ENCODE measurements at places on chromosomes 12 and 14.

- no peak for DNase-seq
These were observed 11.0 kb downstream of the TPCN1 start for GRCh38 chr12:113232089-113232839.

DNA sequence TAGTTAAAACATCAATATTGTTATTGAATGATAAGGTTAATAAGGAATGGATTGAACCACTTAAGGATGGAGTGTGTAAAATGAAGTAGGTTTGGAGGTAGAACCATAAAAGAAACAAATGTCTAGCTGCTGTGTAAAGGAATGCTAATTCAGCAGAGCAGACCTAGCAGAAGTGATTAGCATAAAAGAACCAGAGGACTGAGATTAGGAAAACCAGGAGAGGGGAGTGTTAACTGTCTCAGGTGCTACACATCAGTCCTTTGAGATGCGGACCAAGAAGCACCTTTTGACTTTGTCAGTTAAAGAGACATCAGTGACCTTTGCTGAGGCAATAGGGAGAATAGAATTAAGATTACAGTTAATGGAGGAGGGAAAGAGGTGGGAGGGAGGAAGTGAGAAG lies 84.5 kb downstream of the PLEKHA5 start:
- no peak for DNase-seq

- DNase-seq, result no peak
These were observed 23.2 kb upstream of the KIF26A start for GRCh38 chr14:104115131-104115600.

GRCh38 chr14:104356020-104356737 lies 217.8 kb downstream of the KIF26A start:
- DNase-seq, result no peak

DNA sequence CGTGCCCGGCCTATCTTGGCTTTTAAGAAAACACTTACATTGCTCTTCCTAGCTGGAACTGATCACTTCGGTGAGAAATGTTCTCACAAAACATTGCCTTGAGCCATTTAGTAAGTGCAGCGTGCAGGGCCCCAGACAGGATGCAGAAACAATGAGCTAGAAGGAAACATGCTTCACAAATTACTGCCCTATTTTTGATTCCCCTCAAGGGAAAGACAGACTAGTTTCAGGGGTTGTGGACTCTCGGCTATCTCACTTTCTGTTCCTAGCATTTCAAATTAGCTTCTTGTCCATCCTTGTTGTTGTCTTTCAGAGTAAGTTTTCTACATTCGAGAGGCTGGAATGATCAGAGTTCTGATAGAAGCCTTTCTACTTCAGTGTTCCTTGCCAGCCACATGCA lies 21.6 kb downstream of the TGFB3 start:
- DNase-seq, result no peak

All from NCI-H2081 treated with DMSO at 0.1 percent for 48 hours (cell line).